ENCODE measurements at places on chromosomes 3 and 15.
A peak's percentile ranks its signal among the peaks of the same experiment; 100 is the strongest.

DNA sequence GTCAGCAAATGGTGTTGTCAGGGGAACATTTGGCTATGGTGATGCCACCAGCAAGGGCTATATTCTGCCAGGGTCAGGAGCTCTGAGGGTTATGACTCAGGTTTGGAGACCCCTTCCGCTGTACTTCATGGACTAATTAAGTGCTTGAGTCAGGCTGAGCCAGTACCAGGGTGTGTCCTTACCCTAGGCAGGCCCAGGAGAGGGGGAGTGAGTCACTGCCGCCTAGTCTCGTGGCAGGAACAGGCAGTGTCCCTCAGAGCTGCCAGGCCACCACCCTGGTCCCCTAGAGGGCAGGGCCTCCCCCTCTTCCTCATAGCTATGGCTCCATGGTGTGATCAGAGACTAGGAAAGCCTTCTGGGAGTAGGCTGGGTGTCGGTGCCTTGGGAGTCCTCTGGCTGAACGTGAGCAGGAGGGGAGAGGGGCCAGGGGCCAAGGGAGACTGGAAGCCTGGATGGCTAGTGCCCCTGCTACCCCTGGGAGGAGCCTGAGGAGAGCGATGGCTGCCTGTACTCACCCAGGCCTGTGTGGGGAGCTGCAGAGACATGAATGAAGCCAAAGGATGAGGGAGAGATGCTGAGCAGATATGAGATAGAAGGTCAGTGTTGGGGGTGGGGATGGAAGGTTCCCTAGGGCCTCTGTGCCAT lies 10.6 kb downstream of the MAPKAPK3 start:
- DNase-seq: no peak

DNA sequence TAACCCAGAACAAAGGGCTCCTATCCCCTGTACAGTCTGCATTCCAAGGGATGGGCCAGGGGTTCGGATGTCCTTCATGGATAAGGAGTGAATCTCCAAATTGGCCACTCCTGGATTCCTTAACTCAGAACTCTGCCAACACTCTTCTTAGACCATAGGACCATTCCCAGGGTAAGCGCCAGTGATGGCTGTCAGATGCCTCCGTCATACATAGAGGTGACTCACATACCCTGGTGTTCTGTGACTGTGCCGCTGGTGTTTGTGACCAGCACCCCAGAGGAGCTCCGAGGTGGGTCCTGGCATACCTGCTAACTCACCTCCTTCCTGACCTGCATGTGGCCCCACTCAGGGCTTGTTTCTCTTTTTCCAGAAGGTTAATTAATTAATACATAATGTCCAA lies 134.7 kb downstream of the KLF13 start:
- DNase-seq: peak; percentile 48

DNA sequence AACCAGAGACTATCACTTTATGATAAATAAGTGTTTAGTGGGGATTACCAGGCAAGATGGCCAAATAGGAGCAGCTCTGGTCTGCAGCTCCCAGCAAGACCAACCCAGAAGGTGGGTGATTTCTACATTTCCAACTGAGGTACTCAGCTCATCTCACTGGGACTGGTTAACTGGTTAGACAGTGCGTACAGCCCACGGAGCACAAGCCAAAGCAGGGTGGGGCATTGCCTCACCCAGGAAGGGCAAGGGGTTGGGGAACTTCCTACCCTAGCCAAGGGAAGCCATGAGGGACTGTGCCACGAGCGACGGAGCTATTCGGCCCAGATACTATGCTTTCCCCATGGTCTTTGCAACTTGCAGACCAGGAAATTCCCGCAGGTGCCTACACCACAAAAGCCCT lies 171.0 kb downstream of the CTNNB1 start:
- DNase-seq: no peak

GRCh38 chr15:28125673-28126651 lies 26.8 kb upstream of the OCA2 start:
- DNase-seq: no peak

DNA sequence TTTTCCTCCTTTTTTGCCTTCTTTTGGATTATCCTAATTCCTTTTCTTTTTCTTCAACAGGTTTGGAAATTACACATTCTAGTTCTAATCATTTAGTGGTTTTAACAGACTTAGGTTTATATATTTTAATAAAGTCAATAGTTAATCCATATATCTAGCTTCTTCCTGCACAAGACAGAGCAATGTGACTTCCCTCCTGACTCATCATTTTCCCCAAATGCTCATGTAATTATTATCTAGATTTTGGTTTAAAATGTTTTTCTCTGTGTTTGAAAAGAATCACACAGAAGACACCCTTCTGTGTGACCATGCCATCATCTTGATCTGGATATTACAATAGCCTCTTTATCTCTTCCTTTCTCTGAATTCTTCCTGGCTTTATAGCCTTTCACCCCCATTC lies 28.6 kb upstream of the SSR3 start:
- no peak for DNase-seq

GRCh38 chr3:30576946-30577345 lies 29.5 kb upstream of the TGFBR2 start:
- DNase-seq: no peak

DNA sequence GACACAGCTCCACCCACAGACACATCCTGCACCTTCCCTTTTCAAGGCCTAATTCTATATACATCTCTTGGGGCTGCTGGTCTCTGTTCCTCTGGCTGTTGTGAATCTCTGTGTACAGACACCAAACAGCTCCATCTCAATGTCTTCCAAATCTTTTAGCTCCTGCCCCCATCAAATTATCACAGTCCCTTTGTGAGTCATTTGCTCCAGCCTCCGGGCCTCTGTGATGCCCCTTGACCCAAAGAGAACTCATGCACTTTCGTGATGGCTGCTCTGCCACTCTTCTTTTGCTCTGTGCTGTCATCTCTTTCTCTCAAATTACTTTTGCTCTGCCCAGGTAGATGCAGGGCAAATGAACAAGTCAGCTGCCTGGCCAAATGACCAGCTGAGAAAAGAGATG lies 369.0 kb upstream of the CDIN1 start:
- no peak for DNase-seq

- DNase-seq: no peak
Observed at GRCh38 chr3:36911990-36912804, 32.7 kb downstream of the TRANK1 start.

GRCh38 chr15:65412556-65412955 lies 10.2 kb downstream of the IGDCC4 start:
- no peak for DNase-seq

DNA sequence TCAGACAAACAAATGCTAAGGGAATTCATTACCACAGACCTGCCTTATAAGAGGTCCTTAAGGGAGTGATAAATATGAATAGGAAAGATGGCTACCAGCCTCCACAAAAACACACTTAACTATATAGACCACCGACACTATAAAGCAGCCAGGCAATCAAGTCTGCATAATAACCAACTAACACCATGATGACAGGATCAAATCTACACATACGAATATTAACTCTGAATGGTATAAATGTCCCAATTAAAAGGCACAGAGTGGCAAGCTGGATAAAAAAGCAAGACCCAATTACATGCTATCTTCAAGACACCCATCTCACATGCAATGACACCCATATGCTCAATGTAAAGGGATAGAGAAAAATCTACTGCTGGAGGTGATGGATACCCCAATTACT lies 221.1 kb downstream of the SCAPER start:
- no peak for DNase-seq

DNA sequence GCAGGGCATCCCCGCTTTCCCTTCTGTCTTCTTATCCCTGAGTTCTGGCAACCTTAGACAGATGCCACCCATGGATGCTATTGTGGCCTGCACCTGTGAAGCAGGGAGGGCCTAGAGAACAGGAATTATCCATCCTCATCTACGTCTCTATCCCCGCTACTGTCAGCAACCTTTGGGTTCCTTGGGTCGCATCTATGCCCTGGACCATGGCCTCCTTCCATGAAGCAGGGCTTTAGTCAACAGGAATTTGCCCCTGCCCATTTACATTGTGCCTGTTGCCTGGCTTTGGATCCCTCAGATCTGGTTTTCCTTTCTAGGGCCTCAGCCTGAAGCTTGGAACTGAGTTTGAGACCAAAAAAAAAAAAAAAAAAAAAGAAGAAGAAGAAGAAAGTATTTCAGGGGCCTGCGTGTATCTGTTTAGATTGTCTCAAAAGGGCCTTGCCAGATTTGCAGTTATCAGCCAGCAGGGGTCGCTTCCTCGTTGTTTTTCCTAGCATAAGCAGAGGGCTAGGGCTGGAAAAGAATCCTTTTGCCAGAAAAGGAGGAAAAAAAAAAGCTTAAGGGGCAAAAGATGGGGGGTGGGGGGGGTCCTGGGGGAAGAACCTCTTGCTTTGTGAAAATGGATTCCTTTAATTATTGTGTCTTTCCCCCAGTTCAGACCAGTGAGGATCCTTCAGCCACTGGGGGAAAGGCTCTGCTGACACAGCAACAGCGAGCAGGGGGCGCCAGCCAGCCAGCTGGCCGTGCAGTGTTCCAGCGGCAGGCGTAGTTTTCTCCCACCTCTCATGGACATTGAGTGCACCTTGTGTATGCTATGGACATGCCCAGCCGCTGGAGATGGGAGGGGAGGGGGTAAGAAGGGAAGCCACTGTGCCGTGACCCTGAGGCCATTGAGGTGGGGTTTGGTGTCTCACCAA lies 65.7 kb upstream of the ALDH1L1 start:
- no peak for DNase-seq

- DNase-seq: no peak
Observed at GRCh38 chr15:52031556-52031955, 12.5 kb downstream of the MAPK6 start.

DNA sequence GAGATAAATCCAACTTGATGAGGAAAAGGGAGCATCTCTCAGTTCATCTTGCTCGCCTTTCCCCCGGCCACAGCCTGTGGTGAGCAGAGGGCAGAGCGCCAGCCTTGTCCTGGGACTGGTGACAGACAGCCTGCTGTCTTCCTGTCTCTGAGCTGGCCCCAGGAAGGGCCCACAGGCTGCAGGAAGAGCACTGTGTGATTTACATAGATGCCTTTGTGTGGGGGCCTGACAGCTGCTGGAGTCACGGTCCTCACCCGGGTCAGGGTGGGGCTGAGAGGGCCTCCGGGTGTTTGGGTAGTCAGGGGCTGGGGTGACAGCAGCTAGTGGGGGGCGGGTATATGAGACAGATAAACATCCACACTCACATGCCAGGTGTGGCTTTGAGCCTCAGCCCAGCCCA lies 29.3 kb downstream of the PLA2G4D start:
- peak; percentile 46 for DNase-seq

- DNase-seq: no peak
Observed at GRCh38 chr3:65636326-65636725, 402.4 kb downstream of the MAGI1 start.

DNA sequence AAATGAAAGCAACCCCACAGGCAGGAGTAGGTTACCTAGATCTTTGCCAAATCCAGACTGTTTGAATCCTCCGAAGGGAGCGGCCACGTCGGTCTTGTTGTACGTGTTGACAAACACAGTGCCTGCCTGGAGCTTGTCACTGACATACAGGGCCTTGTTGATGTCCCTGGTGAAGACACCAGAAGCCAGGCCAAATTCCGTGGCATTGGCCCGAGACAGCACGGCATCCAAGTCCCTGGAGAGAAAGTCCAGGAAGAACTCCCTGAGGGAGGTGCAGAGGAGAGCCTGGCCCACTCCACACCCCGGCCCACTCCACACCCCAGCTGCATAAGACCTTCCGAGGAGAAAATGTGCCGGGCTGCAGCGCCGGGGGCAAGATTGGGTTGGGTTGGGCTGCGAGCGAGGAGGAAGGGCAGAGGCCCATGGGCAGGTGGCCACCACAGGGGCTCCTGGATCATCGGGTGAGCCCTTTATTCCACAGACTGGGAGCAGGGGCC lies 21.8 kb upstream of the SLC41A3 start:
- DNase-seq: peak; percentile 40

DNA sequence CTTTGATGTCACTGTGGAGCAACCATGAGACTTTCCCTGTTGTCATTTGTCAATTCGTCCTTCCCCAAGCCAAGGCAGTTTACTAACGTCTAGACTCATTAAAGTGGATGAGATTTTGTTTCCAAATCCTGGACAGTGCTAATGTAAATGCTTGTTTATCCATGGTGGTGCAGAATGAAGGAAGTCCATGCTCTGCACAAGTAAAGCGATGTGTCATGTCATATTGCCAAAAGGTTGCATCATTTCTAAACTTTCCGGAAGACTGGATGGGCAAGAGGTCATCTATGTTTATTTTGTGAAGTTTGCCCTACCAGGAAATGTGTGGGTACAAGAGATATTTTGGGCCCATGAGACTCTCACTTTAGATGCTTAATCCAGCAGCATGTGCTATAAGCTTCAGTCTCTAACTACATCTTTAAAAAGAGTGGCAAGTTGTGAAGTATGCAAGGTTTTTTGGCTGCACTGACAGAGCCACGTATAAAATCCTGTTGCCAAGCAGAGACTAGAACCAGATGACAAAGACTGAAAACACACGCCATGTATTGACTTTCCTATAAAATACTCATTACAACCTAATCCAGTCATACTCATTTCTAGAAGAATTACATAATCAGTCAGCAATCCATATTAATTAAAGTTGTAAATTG lies 72.1 kb upstream of the FNDC3B start:
- DNase-seq: no peak

DNA sequence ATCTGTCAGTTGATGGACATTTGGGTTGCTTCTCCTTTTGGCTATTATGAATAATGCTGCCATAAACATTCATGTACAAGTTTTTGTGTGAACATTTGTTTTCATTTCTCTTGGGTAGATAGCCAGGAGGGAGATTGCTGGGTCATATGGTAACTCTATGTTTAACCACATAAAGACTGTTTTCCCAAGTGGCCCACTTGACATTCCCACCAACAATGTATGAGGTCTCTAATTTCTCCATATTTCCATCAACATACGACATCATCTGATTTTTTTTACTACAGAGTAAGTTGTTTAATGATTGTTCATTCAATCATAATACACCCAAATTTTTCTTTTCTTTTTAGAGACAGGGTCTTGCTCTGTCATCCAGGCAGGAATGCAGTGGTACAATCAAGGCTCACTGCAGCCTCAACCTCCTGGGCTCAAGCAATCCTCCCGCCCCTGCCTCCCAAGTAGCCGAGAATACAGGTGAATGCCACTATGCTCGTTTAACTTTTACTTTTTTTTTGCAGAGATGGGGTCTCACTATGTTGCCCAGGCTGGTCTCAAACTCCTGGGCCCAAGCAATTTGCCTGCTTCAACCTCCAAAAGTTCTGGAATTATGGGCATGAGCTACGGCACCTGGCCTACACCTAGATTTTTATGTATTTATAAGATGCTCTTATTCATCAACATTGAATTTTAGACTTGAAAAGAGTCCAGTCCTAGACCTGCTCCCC lies 6.8 kb downstream of the IP6K1 start:
- DNase-seq: no peak

GRCh38 chr15:32642667-32643435 lies 1.3 kb downstream of the SCG5 start:
- DNase-seq: no peak

DNA sequence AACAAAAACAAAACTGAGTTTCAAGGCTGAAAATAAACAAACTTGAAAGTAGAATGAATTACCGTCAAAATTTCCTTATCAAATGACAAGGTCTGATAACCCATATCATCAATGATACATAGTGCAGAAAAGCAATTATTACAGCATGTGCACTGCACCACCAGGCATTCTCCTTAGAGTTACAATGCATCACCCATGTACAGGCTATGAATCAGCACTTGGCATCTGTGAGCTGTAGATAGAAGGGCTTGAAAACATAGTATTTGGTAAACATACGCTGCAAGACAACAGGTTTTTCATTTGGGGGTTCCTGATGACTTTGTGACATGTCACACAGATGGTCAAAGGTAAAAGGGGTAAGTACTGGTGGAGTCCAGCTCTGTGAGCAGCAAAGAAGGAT lies 265.1 kb downstream of the CTNNB1 start:
- no peak for DNase-seq

- DNase-seq: no peak
Observed at GRCh38 chr3:99637016-99637367, 1.4 kb upstream of the COL8A1 start.

- DNase-seq: no peak
Observed at GRCh38 chr3:11835028-11835639, 11.6 kb downstream of the TAMM41 start.
